Stimulated activated CD4-positive, alpha-beta T cell treated with anti-CD3 and anti-CD28 coated beads, Interleukin-1b, Interleukin-23, amount 100 ng/mL, for 1 hour (primary cell): ENCODE measurements at places on chromosomes 3 and 15.

- DNase-seq = no peak
These were observed 28.8 kb upstream of the MAGEF1 start for GRCh38 chr3:184740509-184741258.

DNA sequence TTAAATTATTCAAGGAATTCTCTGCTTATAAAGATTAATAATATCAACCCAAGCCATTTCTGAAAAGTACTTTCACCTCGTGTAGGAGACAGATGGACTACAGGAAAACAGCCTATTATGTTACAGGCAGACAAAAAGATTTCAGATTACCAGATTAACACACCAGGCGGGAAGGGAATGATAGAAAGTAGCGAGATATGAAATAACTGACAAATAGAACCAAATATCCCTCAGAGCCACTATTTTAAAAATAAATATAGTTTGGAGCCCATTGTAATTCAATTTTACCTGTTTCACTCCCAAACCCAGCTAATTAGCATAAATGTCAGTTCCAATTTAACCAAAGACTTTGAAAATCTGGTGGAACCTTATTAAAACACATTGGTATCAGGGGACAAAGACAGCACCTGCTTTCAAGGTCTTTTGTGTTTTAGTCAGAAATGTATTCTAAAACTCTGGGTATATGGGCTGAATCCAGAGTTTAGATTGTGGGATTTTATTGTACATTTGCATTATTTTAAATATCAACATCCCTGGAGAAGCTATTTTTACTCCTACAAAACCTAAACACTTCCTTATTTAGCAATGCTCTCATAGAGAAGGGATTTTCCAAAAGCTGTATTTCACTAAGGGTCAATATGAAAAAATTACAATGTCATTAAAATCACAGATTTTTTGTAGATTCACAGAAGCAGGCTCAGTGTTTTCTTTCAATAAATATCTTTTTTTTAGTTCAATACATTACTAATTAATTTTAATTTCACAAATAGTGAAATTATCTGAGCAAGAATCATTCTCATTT lies 138.4 kb downstream of the TNIK start:
- no peak for DNase-seq

GRCh38 chr3:119025171-119025795 lies 9.4 kb downstream of the IGSF11 start:
- DNase-seq = no peak

- DNase-seq = no peak
These were observed 122.7 kb downstream of the B3GALNT1 start for GRCh38 chr3:160982491-160982890.

DNA sequence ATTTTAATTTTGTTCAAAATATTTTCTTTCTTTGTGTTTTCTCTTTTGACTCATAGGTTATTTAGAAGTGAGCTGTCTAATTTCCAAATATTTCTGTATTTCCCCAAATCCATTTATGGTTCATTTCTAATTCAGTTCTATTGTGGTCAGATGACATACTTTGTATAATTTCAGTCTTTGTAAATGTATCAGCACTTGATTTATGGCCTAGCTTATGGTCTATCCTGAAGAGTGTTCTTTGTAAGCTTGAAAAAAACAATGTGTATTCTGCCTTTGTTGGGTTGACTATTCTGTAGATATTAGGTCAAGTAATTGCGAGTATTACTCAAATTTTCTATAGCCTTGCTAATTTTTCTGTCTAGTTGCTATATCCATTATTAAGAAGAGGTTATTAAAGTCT lies 311.2 kb downstream of the OCA2 start:
- DNase-seq = no peak

DNA sequence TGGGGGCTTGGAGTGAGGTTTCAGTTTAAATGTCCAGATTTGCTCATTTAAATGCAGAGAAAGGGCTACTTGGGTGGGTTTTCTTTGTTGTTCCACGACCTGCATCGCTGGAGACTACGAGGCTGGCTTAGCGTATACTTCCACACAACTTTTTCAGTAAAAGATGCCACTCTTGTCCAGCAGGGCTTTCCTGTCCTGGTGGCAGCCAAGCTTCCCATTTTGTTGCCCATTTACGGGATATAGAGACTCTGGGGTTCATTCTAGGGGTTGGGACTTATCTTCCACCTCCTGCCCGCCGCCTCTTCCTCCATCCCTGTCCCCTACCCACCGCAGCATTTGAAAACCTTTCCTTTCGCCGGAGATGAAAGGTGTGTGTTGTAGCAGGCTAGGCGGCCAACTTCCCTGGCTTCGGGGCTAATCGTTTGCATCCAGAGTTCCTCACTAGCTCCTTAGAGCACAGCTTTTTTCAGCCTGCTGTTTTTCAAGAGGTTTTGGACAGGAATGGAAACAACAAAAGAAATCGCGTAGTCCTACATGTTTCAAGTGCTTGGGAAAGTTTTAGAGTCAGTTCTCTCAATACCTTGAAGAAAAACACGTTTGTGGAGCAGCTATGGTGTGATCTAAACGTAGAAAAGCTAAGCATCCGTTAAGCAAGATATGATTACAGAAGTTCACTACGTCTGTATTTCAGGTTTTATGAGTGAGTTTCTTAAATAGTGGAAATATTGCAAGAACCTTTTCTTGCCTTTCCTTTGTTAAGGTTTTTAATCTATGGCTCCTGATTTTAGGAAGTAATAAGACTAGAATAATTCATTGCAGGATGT lies 843 bp downstream of the CHRNA5 start:
- DNase-seq = no peak

GRCh38 chr3:55860049-55860721 lies 373.1 kb upstream of the WNT5A start:
- no peak for DNase-seq

- DNase-seq = no peak
These were observed 948.2 kb upstream of the CFAP20DC start for GRCh38 chr3:59998058-59998457.

DNA sequence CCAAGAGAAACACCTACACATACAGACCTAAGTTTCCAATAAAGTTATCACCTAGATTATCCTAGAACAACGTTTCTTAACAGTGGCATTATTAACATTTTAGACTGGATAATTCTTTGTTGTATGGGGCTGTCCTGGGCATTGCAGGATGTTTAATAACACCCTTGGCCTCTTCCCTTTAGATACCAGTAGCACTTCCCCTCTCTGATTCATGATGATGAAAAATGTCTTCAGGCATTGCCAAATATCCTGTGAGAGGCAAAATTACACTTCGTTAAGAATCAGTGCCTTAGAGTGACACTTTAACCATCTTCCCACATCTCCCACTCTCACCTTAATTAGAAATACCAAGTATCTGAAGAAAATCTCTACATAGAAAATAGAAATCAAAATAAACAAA lies 352.6 kb downstream of the CGGBP1 start:
- no peak for DNase-seq

DNA sequence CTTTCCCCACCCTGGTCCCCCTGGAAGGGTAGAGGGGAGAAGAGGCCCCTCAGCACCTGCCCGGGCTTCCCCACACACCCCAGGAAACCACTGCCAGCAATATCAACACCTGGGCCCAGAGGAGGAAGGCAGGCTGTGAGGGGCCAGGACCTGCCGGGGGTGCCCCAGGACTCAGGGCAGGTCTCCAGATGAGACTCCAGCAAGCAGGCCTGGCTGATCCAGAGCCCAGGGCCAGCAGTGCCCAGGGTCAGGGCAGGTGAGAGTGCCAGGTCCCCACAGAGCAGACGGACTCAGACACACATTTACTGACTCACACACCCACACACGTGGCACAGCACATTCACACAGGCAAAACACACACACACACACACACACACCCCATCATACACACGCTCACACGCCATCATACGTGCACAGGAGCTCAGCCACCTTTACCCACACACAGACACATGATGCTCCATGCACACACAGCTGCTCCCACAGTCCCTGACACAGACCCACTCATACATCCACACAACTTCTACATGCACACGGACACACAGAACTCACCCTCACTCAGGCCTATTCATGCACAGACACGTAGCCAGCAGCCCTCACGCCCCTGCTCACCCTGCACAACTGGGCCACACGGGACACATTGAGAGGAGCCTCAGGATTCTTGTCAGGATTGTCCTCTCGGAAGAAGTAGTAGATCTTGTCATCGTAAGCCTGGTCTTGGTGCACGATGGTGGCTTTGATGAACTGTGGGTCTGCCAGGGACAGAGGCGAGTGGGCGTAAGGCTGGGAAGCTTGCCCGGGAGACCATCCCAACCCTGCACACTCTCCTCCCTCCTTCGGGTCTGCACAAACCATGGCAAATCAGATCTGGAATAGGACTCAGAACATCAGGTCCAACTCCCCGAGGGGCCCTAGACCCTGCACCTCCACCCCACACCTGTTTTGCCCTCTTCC lies 17.5 kb downstream of the SEMA7A start:
- no peak for DNase-seq

DNA sequence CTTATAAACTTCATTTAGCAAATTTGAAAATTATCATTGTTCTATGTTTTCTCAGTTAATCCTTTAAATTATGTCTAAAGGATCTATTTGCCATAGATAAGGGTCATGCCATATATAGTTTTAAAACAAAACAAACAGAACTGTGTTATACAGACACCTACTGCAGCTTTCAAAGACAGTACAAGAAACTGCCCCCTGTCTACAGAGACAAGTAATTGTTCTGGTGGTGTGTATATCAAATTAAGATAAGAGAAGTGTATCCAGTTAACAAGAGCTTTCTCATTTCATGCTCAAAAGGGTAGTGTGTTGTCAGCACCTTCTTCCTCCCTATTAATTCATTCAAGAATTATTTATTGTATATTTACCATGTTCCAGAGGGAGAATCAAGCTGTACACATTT lies 201.2 kb downstream of the FMN1 start:
- DNase-seq = no peak
